ENCODE measurements at places on chromosomes 12 and 14.

DNA sequence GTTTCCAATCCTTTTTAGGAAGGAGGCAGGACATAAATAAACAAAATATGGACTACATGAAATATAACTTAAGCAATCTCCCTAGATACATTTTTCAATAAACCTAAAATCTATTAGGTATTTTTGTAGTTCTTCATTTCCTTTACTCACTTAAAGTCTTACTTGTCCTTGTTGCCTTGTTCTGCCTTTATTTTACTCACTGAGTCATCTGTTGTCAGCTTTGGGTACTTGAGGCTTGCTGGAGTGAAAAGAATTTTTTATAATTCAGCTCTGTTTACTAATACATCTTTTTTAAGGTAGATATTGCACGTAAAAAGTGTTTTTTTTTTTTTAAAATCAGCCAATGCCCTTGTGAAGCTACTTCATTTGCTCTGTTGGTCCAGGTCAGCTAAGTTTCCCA lies 216.2 kb downstream of the PELI2 start:
- no peak for DNase-seq

GRCh38 chr12:51139292-51139844 lies 33.6 kb downstream of the TFCP2 start:
- DNase-seq: no peak

DNA sequence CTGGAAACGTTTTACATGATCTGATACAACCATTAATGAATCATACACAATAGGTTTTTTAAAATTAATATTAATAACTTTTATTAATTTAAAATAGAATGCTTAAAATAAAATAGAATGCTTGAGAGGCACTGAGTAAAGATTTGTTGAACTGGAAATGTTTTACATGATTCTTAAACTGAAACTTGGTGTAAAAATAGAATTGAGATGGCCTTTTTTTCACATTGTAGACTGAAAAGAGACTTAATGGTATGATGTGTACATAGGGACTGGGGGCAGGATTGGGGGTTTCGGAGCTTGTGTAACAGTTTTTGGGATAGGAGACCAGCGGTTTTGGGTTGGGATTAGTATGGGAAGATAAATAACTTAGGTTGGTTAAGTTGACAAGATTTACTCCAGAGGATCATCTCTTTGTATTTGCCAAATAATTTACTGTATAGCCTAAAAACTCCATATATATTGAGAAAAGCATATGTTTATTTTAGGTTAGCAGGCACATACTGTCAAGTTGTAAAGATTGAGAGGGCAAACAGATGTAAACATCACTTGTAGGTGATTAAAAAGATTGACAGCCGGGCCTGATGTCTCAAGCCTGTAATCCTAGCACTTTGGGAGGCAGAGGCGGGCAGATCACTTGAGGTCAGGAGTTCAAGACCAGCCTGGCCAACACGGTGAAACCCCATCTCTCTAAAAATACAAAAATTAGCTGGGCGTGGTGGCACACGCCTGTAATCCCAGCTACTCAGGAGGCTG lies 2.0 kb upstream of the ZNF410 start:
- no peak for DNase-seq

DNA sequence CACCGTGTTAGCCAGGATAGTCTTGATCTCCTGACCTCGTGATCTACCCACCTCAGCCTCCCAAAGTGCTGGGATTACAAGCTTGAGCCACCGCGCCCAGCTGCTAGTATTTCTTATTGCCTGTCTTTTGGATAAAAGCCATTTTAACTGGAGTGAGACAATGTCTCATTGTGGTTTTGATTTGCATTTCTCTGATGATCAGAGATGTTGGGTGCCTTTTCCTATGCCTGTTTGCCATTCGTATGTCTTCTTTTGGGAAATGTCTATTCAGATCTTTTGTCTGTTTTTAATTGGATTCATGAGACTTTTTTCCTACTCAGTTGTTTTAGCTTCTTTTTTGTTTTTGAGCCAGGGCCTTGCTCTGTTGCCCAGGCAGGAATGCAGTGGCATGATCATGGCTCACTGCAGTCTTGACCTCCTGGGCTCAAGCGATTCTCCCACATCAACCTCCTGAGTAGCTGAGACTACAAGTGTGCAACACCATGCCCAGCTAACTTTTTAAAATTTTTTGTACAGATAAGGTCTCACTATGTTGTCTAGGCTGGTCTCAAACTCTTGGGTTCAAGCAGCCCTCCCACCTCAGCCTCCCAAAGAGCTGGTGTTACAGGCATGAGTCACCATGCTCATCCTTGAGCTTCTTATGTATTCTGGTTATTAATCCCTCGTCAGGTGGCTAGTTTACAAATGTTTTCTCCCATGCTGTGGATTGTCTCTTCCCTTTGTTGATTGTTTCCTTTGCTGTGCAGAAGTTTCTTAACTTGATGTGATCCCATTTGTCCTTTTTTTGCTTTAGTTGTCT lies 65.9 kb downstream of the ACACB start:
- DNase-seq: no peak
